ENCODE measurements at places on chromosomes 12 and 14. TPM values are rescaled to one million over a fixed set of nuclear protein-coding genes. Genes with fewer than 3 reads are reported as not detected.

DNA sequence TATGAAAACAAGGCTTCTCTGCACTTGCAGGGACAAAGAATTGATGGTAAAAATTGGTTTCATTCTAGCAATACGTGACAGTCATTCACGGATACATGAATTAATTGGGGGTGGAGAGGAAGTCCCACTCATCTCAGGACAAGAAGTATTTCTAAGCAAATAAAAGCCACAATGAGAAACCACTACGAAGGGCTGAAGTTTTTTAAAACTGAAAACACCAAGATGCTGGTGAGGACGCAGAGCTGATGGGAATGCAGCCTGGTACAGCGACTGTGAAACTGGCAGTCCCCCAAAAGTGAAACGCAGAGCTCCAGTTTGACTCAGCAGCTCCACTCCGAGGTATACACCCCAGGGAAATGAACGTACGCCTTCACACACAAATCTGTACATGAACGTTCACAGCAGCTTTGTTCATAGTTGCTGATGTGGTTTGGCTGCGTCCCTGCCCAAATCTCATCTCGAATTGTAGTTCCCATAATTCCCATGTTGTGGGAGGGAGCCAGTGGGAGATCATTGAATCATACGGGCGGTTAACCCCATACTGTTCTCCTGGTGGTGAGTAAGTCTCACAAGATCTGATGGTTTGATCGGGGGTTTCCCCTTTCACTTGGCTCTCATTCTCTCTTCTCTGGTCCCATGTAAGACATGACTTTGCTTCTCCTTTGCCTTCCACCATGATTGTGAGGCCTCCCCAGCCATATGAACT, 89.0 kb downstream of the SCARB1 start:
- no peaks in the 10 kb centered on the region for H3K27me3 ChIP-seq
- no peaks in the 10 kb centered on the region for H3K36me3 ChIP-seq
- no peak overlapping the region for H3K27ac ChIP-seq
- peak; percentile 34 for DNase-seq

Gene ITPR2
- total RNA-seq, result 54.1 TPM

DNA sequence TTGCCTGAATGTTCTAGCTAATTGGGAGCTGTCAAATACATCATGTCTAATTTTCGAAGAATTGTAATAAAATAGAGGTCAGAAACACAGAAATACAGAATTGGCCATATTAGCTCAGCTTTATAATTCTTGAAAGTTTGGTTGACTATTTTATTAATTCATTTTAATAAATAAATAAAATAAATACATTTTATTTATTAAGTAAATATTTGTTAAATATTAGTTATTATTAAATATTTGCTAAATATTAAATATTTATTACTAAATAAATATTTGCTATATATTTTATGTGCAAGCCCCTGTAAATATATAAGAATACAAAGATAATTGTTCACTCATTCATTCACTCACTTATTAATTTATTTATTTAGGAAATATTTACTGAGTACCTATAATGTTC, 231.3 kb downstream of the SSPN start:
- H3K4me3 ChIP-seq, result no peak overlapping the region
- H3K4me1 ChIP-seq, result no peaks in the 10 kb centered on the region
- peaks cover 2% of the 10 kb centered on the region for H3K36me3 ChIP-seq
- no peaks in the 10 kb centered on the region for H3K27me3 ChIP-seq
- DNase-seq, result no peak

DNA sequence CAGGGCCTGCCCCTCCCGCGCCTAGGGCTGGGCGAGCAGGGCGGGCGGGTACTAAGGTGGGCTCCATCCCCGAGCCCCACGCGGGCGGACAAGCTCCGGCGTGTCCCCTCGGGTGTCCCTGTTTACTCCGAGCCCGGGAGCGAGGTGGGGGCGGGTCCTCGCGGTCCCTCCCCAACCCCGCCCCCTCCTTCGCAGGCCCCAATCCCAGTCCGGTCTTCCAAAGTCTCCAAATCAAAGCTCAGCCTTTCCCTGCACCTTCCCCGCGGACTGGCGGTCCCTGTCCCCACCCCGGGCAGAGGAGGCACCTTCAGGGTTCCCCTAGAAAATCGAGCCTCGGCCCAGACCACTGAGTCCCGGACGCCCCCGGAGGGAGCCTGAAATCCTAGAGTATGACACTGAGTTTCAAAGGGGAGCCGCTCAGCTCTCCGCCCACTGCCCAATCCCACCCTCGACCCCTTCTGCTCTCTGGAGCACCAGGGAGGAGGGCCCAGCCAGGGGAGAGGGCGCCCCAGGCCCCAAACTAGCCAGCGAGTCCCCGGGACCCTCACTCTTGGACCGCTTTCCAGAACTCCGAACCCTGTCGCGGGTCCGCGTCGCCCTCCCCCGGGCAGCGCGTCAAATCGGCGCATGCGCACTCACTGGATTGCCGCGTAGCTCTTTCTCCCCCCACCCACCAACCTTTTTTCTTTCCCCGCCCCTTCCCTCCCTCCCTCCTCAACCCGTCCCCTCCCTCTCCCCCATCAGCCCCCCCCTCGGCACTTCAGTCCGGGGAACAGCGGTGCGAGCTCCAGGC, at the start of gene LRP1:
Gene LRP1 (plus strand): TSS at position 758 of the 793 bp plus-strand sequence. CDS start 482 bp downstream, outside the sequence.
- no peaks in the 10 kb centered on the region for H3K36me3 ChIP-seq
- H3K4me3 ChIP-seq, result peak within 1 kb of the TSS; percentile 32
- DNase-seq, result peak; percentile 73
- peaks cover 7% of the 10 kb centered on the region for H3K27me3 ChIP-seq
- H3K4me1 ChIP-seq, result peaks cover 22% of the 10 kb centered on the region
- H3K27ac ChIP-seq, result peak within 1 kb of the TSS; percentile 20

- DNase-seq, result no peak
- H3K27me3 ChIP-seq, result no peaks in the 10 kb centered on the region
- H3K4me1 ChIP-seq, result peaks cover 20% of the 10 kb centered on the region
- no peaks in the 10 kb centered on the region for H3K36me3 ChIP-seq
- H3K4me3 ChIP-seq, result no peak overlapping the region
- H3K27ac ChIP-seq, result no peak overlapping the region
These were observed 4.9 kb upstream of the ANKLE2 start for GRCh38 chr12:132766380-132767085.

Gene FGF23
- not detected for total RNA-seq

Gene KRT77
- not detected for total RNA-seq

Gene GPR84
- total RNA-seq, result not detected

GRCh38 chr14:79510659-79511058, 700.6 kb downstream of the DIO2 start:
- H3K27ac ChIP-seq, result no peak overlapping the region
- no peaks in the 10 kb centered on the region for H3K27me3 ChIP-seq
- H3K36me3 ChIP-seq, result no peaks in the 10 kb centered on the region
- no peak overlapping the region for H3K4me3 ChIP-seq
- no peak for DNase-seq

DNA sequence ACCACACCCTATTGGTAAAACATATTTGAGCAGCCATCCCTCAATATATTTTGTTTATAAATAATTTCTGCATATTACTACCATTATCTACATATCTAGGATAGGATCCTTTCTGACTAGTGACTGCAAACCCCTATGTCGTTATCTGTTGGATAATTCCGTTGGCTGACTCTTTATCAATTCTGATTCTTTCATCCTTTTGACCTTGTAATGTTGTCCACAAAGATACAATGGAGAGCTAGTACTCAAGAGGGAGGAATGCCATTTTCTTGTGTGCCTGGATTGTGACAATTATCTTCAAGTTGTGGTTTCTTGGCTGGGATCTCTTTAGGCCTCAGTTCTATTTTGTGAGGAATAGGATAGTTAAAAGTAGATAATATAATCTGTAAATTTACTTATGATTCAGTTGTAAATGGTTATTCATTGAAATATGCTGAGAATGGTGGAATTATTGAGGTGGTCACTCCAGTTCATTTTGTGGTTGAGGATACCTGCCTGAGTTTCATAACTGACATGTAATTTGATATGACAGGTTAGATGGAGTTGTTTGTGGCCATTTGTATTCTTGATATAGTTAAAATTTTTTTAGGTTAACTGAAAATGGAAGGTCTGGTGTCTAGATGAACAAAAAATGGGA, 10.1 kb downstream of the CHST11 start:
- DNase-seq, result no peak
- peaks cover 91% of the 10 kb centered on the region for H3K4me1 ChIP-seq
- peaks cover 3% of the 10 kb centered on the region for H3K36me3 ChIP-seq
- peak overlapping the region; percentile 68 for H3K27ac ChIP-seq
- H3K27me3 ChIP-seq, result no peaks in the 10 kb centered on the region

Gene MGAT4C
- total RNA-seq, result not detected

- no peak for DNase-seq
- peaks cover 7% of the 10 kb centered on the region for H3K27me3 ChIP-seq
- H3K36me3 ChIP-seq, result no peaks in the 10 kb centered on the region
- H3K4me3 ChIP-seq, result no peak overlapping the region
- H3K27ac ChIP-seq, result no peak overlapping the region
These were observed 55.6 kb downstream of the TSPAN9 start for GRCh38 chr12:3132636-3133404.

- no peak overlapping the region for H3K4me3 ChIP-seq
- no peak overlapping the region for H3K27ac ChIP-seq
- no peak for DNase-seq
- H3K4me1 ChIP-seq, result no peaks in the 10 kb centered on the region
These were observed 143.6 kb downstream of the EMP1 start for GRCh38 chr12:13340149-13340548.

Gene DAD1
- total RNA-seq, result 81.8 TPM

GRCh38 chr12:132124766-132125425, 19.2 kb downstream of the DDX51 start:
- H3K36me3 ChIP-seq, result peaks cover 37% of the 10 kb centered on the region
- no peaks in the 10 kb centered on the region for H3K27me3 ChIP-seq
- H3K27ac ChIP-seq, result no peak overlapping the region
- DNase-seq, result no peak

DNA sequence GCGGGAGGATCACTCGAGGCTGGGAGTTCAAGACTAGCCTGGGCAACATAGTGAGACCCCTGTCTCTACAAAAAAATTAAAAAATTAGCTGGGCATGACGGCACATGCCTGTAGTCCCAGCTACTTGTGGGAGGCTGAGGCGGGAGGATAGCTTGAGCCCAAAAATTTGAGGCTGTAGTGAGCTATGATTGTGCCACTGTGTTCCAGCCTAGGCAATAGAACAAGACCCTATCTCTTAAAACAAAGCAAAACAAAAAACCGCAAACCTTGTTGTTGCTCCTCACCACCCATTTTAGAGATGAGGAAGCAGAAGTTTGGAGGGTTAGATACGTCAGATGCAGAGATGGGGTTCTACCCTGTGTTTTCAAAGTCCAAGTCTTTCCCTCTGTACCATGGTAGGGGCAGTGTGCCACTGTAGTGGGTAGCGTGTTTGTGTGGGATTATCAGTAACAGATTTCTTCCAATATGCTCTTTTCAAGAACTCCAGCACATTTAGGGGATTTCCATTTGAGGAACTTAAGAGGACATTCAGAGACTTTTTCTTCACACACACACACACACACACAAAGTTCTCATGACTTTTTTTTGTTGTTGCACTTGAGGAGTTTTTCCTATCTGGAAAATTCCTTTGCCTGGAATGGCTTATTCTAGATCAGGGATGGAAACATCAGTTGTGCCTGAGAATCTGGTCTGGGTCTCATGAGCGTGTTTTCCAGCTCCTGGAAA, 186.5 kb downstream of the CHST11 start:
- peak; percentile 61 for DNase-seq
- H3K27me3 ChIP-seq, result no peaks in the 10 kb centered on the region
- peak overlapping the region; percentile 48 for H3K27ac ChIP-seq
- peaks cover 32% of the 10 kb centered on the region for H3K4me1 ChIP-seq

- H3K27me3 ChIP-seq, result peaks cover 9% of the 10 kb centered on the region
- H3K36me3 ChIP-seq, result no peaks in the 10 kb centered on the region
- H3K27ac ChIP-seq, result peak overlapping the region; percentile 20
- DNase-seq, result no peak
These were observed 459 bp downstream of the PPFIBP1 start for GRCh38 chr12:27524494-27524835.

Gene VRTN
- not detected for total RNA-seq

DNA sequence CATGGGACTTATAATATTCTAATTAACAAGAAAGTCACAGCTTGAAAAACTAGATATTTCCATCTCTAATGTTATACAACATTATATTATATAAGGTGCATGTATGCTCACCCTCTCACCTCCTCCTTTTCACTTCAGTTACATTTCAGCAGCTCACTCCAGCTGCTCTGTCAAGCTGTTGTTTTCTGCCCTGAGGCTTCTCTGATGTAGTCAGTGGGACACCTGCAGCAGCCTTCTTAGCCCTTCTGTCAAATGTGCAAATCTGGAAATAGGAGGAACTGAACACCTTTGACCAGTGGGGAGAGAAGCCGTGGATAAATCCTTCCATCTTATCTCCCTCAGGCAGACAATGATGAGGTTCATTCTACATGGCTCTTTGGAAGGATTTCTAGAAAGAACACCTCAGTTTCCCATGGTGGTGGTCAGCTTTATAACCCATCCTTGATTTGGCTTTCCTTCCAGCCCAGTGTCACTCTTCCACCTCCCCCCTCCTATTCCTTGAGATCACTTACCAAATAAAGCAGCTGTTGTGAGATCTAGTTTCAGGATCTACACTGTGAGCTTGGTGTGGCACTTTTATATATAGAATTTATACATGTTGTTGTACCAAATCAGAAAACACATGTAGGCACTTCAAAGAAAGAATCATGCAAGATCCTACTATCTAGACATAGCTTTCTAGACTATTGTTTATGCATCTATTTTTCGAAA, 79.6 kb upstream of the STK38L start:
- no peaks in the 10 kb centered on the region for H3K4me1 ChIP-seq
- no peaks in the 10 kb centered on the region for H3K27me3 ChIP-seq
- H3K27ac ChIP-seq, result no peak overlapping the region
- DNase-seq, result no peak
- H3K4me3 ChIP-seq, result no peak overlapping the region

- H3K4me1 ChIP-seq, result no peaks in the 10 kb centered on the region
- no peak for DNase-seq
These were observed 102.1 kb downstream of the DYRK2 start for GRCh38 chr12:67750513-67751183.

DNA sequence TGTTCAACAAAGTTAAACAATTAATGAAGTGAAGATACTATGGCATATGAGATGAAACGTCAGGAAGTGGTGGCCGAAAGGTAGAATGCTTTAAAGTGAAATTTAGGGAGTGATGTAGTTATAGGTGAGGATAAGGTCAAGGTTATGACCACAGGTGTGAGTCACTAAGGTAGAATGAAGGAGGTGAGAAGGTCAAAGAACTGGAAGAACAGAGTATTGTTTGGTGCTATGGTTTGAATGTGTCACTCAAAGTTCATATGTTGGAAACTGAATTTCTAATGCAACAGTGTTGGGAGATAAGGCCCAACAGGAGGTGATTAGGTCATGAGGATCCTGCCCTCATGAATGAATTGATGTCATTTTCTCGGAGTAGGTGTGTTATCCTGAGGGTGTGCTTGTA, 293.6 kb downstream of the NELL2 start:
- no peaks in the 10 kb centered on the region for H3K4me1 ChIP-seq
- no peak overlapping the region for H3K27ac ChIP-seq
- H3K4me3 ChIP-seq, result no peak overlapping the region

- H3K27me3 ChIP-seq, result no peaks in the 10 kb centered on the region
- no peak for DNase-seq
- H3K4me3 ChIP-seq, result no peak overlapping the region
- no peak overlapping the region for H3K27ac ChIP-seq
- no peaks in the 10 kb centered on the region for H3K4me1 ChIP-seq
These were observed 111.8 kb downstream of the PRIMA1 start for GRCh38 chr14:93676416-93676958.

Gene PRIMA1
- total RNA-seq, result not detected

All from CD4-positive, CD25-positive, alpha-beta regulatory T cell (primary cell).